Esophagus squamous epithelium (tissue), 5 donors: ENCODE measurements at places on chromosomes 3 and 15.

GRCh38 chr15:100914876-100915275, 4.3 kb upstream of the LRRK1 start:
- no peak overlapping the region for H3K4me3 ChIP-seq
- H3K27me3 ChIP-seq: no peaks in the 10 kb centered on the region
- no peaks in the 10 kb centered on the region for H3K36me3 ChIP-seq
- DNase-seq: no peak
- H3K4me1 ChIP-seq: peaks cover 8% of the 10 kb centered on the region

DNA sequence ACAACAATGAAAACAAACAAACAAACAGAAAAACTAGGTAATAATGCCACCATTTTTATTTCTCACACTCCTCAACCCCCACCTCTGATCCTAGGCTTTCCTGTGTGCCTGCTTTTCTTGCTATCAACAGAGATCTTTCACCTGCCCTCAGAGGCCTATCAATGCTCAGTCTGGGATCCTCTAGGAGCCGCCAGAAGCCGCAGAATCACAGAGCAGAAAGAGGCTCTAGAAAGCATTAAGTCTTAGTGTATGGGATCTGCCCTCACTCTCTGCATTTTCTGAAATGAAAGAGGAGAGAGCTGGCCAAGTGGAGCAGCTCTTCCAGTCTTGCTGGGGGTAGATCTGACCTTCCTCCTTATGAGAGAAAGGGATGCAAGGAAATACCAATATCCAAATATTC, 306.8 kb downstream of the TUSC7 start:
- H3K27ac ChIP-seq: no peak overlapping the region
- no peaks in the 10 kb centered on the region for H3K27me3 ChIP-seq
- H3K4me3 ChIP-seq: no peak overlapping the region
- H3K36me3 ChIP-seq: no peaks in the 10 kb centered on the region
- DNase-seq: no peak
- H3K4me1 ChIP-seq: no peaks in the 10 kb centered on the region

DNA sequence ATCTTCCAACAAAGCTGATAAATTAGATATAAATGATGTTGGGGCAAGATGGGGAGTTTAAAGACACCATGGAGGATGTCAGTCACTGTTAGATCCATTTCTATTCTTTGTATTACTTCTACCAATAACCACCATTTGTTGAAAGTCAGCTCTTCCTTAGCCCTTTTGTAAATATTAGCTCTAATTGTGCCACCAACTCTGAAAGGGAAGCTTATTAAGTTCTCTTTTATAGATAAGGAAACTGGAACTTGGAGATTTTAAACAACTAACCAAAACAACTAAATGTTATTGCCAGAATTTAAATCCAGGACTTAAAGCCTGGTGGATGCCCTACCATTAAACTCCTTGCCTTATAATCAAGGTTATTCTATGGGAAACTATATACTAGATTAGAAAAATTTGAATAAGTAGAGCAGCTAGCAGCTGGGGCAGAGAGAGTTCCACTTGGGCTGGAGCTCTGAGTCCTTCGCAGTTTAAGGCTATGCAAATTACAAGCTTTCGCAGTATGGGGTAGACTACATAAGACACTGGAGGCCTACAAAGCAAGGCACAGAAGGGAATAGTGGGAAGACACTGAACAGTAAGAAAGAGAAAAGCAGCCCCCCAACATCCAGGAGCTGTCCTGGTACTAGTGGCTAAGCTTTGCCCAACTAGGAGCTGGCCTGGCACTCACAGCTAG, 52.6 kb downstream of the TM4SF18 start:
- H3K36me3 ChIP-seq: no peaks in the 10 kb centered on the region
- no peaks in the 10 kb centered on the region for H3K27me3 ChIP-seq
- no peak for DNase-seq
- no peak overlapping the region for H3K27ac ChIP-seq
- no peak overlapping the region for H3K4me3 ChIP-seq

DNA sequence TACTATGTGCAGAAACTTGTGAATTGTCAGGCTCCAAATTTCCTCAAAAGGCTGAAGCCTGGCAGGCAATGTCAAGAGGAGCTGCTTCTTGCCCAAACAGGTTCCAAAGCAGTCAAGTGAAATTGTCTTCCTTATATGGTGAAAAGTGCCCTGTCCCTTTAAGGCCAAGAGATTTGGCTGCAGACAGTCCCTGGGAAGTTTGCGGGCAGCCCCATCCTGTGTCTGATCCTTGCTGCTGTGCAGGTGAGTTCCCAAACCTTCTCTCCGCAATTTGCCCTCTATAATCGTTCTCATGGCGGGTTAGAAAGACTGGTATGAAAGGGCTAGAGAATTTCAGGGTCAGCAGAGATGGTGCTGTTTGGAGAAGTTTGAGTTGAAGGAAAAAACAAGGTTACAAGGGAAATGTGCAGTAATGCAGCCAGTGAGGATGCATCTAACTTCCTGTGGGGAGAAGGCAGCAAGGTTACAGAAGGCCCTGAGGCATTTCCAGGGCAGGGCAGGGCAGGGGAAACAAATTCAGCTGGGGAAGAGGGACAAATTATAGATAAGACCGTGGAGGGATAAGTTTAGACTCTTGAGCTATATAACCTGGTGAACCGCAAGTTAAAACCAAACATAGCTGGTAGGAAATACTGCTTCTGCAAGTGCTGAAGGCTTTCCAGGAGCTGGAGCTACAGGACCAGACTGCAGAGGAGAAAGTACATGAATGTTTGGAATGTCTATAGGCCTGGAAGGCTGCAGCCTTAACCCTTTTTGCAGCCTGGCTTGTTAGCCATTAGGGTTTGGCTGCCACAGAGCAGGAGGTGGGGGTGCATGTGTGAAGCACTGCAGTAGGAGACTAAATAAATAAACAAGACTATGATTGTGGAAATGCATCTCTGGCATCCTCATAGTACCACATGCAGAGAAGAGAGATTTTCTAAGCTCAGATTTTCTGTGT, 256.2 kb upstream of the IL12A start:
- no peaks in the 10 kb centered on the region for H3K27me3 ChIP-seq
- peaks cover 7% of the 10 kb centered on the region for H3K4me1 ChIP-seq
- DNase-seq: no peak
- H3K4me3 ChIP-seq: peak overlapping the region; percentile 42
- no peaks in the 10 kb centered on the region for H3K36me3 ChIP-seq

GRCh38 chr3:120498556-120499346, 48.0 kb upstream of the FSTL1 start:
- H3K36me3 ChIP-seq: no peaks in the 10 kb centered on the region
- no peak for DNase-seq
- no peaks in the 10 kb centered on the region for H3K4me1 ChIP-seq
- H3K4me3 ChIP-seq: no peak overlapping the region

DNA sequence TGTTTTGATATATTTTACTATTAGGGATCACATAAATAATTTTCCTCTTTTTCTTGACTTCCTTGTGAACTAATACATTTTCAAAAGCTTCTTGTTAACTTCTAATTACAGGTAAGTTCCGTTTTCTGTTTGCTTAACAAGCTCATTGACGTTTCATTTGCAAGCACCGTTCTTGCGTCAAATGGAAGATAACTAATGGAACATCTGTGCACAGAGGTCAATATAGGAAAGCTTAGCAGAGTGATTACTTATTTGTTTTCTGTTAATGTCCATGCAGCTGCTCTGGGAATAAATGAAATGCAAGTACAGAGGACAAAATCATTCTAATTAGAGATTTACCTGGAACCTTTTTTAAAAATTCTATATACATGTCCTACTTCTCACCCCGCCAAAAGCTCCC, 115.5 kb upstream of the C2CD4B start:
- no peaks in the 10 kb centered on the region for H3K36me3 ChIP-seq
- no peaks in the 10 kb centered on the region for H3K4me1 ChIP-seq
- H3K27ac ChIP-seq: no peak overlapping the region
- H3K4me3 ChIP-seq: no peak overlapping the region
- no peaks in the 10 kb centered on the region for H3K27me3 ChIP-seq

DNA sequence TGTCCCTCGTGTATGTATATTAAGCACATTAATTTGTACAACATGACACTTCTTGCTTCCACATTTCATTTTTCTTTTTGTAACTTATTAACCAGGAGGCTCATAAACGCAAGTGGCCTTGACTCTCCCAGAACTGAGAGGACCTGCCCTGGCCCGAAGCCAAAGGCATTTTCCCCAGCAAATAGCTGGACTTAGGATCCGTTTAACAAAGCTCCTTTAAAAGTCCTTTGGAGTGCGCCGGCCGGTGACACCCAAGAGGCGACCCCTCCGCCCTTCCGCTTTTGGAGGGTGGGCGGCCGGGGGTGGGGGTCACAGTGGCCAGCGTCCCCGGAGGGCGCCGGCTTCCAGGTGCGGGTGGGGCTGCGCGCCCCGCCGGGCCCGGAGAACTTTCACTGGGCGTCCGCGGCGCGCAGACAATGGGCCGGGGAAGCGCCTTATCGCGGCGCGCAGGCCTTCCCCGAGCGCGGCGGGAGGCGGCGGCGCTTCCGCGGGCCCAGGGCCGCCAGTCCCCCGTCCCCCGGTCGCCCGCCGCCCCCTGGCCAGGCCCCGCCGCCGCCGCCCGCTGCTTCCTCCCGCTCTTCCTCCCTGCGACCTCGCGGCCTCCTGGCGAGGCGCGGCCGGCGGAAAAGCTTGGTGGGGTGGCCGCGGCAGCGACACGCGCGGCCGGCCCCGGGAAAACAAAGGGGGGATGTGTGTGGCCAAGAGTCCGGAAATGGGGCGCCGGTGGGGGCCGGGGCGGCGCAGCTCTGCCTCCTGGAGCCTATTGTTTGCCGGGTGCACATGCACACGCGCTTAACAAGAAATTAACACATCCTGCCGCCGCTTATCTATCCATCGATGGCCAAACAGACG, 613.4 kb downstream of the MCTP2 start:
- H3K4me3 ChIP-seq: peak overlapping the region; percentile 22
- peak overlapping the region; percentile 70 for H3K27ac ChIP-seq
- H3K4me1 ChIP-seq: peaks cover 2% of the 10 kb centered on the region

DNA sequence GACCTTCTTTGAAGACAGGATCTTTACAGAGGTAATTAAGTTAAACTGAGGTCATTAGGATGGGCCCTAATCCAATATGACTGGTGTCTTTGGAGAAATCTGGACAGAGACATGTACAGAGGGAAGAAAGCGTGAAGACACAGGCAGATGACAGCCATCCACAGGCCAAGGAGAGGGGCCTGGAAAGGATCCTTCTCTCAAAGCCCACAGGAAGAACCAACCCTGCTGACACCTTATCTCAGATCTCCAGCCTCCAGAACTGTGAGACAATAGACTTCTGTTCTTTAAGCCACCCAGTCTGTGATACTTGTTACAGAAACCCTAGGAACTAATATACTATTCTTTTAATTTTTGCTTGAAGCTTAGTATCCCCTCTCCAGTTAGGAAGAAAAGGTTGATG, 74.2 kb downstream of the WDR76 start:
- DNase-seq: no peak
- H3K27me3 ChIP-seq: peaks cover 14% of the 10 kb centered on the region
- no peak overlapping the region for H3K4me3 ChIP-seq
- no peak overlapping the region for H3K27ac ChIP-seq

DNA sequence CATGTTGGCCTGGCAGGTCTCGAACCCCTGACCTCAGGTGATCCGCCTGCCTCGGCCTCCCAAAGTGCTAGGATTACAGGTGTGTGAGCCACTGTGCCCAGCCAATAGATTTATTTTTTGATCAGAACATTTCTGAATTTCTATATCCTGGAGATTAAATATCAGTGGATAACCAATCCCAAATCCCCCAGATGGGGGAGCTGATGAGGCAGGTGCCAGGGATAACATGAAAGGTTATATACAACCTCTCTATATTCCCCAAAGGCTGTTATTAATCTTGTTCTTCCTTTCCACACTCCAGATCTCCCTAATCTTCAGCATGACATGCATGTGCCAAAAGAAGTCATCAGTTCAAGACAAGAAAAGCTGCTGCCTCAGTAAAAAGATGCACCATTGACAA, 112.3 kb downstream of the WDR76 start:
- no peak overlapping the region for H3K4me3 ChIP-seq
- DNase-seq: no peak
- H3K36me3 ChIP-seq: no peaks in the 10 kb centered on the region
- no peaks in the 10 kb centered on the region for H3K27me3 ChIP-seq
- H3K4me1 ChIP-seq: no peaks in the 10 kb centered on the region

GRCh38 chr15:67358391-67358790, 103.8 kb downstream of the IQCH start:
- no peak for DNase-seq
- H3K4me3 ChIP-seq: no peak overlapping the region
- H3K4me1 ChIP-seq: no peaks in the 10 kb centered on the region
- no peak overlapping the region for H3K27ac ChIP-seq

DNA sequence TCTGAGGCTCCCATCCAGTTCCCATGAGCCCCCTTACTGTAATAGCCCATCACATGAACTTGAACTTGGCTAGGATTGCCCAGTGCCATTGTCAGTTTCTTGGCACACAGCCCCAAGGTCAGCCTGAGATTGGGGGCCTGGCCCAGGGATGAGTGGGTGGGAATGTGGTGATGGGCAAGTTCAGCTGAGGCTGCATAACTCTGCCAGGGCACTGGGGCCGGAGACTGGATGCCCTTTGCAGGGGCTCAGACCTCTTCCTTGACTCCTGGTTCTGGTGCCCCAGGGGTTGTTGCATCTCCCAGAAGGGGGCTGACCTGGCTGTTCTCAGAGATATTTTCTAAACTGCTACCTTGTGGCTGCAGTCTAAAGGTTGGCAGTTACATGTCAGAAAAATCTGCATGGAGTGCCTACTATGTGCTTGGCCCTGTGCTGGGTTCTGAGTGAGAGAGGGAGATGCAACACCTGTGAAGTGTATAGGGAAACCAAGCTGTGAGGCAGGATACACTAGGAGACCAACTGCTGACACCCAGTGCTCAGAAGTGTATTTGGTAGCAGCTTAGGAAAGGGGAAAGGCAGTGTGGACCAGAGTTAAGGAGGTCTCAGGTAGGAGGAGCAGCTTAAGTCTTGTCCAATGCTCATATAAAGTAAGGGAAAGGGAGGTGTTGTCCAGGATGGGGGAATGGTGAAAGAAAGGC, 74.8 kb upstream of the PRR23C start:
- H3K27ac ChIP-seq: no peak overlapping the region
- no peaks in the 10 kb centered on the region for H3K4me1 ChIP-seq
- no peak for DNase-seq
- no peaks in the 10 kb centered on the region for H3K36me3 ChIP-seq
- no peaks in the 10 kb centered on the region for H3K27me3 ChIP-seq

- peaks cover 7% of the 10 kb centered on the region for H3K4me1 ChIP-seq
- no peaks in the 10 kb centered on the region for H3K27me3 ChIP-seq
- no peak for DNase-seq
- H3K4me3 ChIP-seq: no peak overlapping the region
- H3K36me3 ChIP-seq: no peaks in the 10 kb centered on the region
- H3K27ac ChIP-seq: peak overlapping the region; percentile 82
Observed at GRCh38 chr3:190345027-190345821, 23.0 kb upstream of the CLDN1 start.

- no peaks in the 10 kb centered on the region for H3K27me3 ChIP-seq
- no peaks in the 10 kb centered on the region for H3K36me3 ChIP-seq
- no peak overlapping the region for H3K27ac ChIP-seq
- no peak overlapping the region for H3K4me3 ChIP-seq
Observed at GRCh38 chr3:10473581-10474274, 31.7 kb downstream of the ATP2B2 start.

- no peaks in the 10 kb centered on the region for H3K36me3 ChIP-seq
- no peak for DNase-seq
- no peaks in the 10 kb centered on the region for H3K27me3 ChIP-seq
- no peaks in the 10 kb centered on the region for H3K4me1 ChIP-seq
- no peak overlapping the region for H3K27ac ChIP-seq
Observed at GRCh38 chr3:159486580-159486979, 502.1 kb upstream of the IL12A start.
